Erythroblast (primary cell): ENCODE measurements at places on chromosomes 3 and 15.

- DNase-seq: no peak
Measured at GRCh38 chr15:63037976-63038720, 4.4 kb upstream of the TPM1 start.

DNA sequence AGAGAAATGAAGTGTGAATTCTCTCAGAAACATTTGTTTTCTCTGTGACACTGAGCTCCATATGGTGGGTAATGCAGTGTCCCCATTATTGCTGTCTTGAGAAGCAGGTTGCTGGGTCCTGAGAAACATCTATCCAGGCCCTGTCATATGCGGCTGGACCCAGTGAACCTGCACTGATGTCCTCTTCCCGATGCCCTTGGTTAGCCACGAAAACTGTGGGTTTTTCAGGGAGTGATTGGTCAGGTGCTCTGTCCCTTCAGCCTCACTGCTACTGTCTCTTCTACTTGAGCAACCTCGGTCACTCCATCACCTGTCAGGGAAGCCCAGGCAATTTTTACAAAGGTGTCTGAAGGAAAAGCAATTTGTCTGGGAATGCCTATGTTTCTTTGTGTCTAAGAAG, 77.0 kb downstream of the SLC7A14 start:
- DNase-seq: no peak

- no peak for DNase-seq
Measured at GRCh38 chr15:60809375-60809774, 330.4 kb upstream of the ICE2 start.

DNA sequence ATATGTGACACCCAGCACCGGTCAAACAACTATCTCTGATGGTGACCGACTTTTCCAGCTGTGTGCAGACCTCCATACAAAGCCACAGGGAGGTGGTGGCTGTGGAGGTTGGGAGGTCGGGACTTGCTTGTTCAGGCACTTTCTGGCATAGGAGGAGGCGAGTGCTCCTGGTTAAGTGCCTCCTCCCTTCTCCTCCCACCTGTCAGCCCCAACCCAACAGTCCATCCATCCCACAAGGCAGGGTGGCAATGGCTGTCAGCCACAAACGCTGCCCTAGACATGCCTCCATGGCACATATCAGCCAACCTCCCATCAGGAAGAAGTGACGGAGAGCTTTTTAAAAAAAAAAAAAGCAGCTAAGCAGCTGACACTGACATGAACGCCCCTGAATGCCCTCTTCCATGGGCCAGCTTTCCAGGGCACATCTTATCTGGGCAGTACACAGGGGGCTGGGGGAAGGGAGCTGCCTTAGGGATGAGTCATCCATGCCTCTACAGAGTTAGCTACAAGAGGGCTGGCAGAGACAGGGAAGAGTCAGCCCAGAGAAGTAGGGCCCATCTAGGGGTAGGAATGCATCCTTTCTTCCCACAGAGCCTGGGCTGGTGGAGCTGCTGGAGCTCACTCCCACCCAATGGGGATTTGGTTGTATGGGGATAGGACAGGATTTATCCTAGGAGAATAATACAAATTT, 41.2 kb downstream of the CCDC12 start:
- DNase-seq: peak; percentile 79

GRCh38 chr15:42385206-42385979, 26.1 kb downstream of the CAPN3 start:
- peak; percentile 60 for DNase-seq

DNA sequence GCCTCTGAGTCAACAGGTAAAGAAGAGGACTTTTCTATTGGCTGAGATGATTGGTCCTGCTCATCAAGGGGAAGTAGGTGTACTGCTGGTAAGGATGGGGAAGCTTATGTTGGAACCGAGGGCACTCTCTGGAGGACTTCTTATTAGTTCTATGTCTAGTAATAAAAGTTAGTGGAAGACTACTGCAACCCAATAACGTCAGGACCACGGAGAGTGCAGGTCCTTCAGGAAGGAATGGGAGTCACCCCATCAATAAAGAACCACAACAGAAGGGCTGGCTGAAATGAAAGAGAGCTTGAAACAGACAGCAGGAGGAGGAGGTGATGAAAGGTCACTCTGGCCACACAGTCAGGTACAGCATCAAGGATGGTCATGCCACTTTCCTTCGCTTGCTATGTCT, 68.8 kb upstream of the PRR23E start:
- DNase-seq: no peak

- no peak for DNase-seq
Measured at GRCh38 chr15:79051029-79051428, 39.6 kb downstream of the RASGRF1 start.

DNA sequence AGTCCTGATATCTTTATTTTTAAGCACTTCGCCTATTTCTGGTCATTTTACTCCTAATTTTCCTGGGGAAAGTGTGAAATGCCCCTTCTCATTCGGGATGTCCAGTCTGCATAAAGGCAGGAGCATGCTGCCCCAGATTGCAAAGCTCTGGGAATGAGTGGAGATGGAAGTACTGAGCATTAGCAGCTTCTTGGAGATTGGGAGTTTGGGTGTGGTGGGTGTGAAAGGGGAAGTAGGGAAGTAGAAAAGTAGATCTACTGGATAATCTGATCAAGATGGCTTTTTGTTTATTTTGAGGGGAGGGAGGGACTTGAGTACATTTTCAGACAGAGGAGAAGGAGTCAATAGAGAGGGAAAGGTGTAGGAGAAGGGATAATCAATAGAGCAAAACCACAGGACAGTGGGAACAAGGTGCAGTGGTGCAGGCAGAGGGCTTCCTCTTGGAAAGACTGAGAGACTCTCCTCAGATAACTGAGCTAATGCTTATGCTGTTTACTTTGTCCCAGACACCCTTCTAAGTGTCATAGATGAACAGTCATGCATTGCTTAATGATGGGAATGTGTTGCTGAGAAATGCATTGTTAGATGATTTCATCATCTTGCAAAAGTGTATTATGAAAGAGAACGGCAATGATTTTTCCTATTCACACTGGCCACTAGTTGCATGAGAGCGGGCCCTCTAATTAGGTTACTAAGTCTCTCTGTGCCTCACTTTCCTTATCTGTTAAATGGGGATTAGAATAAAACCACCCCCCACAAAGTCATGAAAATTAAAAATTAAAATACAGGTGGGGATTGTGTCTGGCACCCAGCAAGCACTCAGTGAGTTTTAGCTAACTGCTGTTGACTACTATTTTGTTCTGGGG, 45.5 kb downstream of the PHLDB2 start:
- peak; percentile 1 for DNase-seq

DNA sequence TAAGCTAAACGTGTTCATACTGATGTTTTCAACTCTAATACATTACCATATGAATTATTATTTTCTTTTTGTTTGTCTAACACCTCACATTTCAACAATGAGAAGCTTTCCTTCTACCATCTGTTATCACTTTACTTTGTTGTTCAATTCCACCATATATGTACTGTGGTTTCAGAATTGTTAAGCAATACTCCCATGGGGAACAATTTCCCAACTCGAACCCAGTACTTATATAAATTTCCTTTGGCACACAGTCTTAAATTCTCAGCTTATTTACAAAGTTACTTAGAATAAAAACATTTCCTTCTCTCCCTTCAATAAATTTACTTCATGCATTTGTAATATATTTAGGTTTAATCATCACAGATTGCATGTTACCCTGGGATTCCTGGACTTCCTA, 1764.4 kb downstream of the OTOL1 start:
- DNase-seq: no peak

GRCh38 chr3:141795276-141795675, 32.1 kb downstream of the GRK7 start:
- no peak for DNase-seq

GRCh38 chr15:52233405-52233804, 42.2 kb upstream of the GNB5 start:
- DNase-seq: no peak

GRCh38 chr3:101069901-101070798, 76.9 kb upstream of the ABI3BP start:
- peak; percentile 69 for DNase-seq

- DNase-seq: no peak
Measured at GRCh38 chr15:75182187-75183131, 19.2 kb upstream of the C15orf39 start.

GRCh38 chr15:87877114-87877810, 379.3 kb downstream of the NTRK3 start:
- peak; percentile 67 for DNase-seq

GRCh38 chr3:78765671-78766485, 1001.9 kb downstream of the ROBO1 start:
- no peak for DNase-seq

DNA sequence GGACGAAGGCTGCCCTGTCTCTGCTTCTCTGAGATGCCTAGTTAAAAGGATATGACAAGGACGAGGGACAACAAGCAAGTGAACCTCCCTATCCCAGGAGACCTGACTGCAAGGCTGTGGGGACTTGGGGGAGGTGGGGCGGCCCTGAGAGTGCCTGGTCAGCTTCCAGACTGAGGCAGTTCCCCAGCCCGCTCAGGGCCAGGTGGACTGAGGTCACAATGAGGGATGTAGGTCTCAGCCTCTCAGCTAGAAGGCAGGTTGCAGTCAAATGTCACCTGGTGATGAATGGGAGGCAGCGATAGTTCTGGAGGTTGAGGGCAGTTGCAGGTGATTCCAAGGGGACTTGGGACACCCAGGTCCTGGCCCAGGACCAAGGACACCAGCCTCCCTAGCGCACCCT, 30.6 kb downstream of the TKT start:
- DNase-seq: no peak

GRCh38 chr3:157922614-157923013, 183.6 kb downstream of the SHOX2 start:
- DNase-seq: no peak

DNA sequence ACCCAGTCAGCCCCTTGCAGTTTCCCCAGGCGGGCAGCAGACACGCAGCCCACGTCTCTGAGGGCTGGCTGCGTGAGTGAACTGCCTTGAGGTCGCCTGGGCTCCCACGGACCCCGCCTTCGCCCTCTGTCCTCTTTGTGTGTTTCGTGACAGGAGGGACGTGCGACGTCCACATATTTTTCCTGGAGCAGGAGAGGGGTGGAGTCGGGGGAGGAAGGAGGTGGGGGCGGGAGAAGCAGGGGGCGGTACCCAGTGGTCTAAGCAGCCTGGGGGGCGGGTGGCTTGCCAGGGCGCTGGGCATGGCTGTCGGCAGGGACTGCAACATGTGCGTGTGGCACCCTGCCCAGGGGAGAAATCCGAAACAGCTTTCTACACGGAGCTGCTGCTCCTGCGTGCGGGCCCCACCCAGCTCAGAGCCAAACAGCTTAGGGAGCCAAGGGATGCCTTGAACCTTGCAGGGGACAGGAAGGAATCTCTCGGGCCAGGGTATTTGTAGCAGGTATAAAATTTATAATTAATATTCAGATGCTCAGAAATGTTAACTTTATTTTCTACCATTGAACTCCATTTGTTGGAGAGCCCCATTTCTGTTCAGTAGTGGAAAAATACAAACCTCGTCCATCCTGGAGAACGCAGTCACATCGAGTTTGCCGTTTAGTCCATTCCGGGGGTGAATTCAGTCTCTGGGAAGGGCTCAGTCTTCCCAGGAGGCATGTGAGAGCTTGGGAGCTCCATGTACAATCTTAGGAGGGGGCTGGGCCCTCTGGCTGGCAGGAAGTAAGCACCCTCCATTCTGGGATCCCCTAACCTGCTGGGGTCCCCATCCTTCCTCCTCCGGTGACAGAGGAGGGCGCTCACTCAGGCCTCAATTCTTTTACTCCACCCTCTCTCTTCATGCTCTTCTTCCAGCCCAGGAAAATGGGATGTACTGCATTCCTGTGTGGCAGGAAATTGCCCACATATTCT, 79.1 kb upstream of the MEF2A start:
- DNase-seq: no peak

- no peak for DNase-seq
Measured at GRCh38 chr15:100635406-100636071, 33.1 kb downstream of the ASB7 start.

GRCh38 chr3:150680562-150680961, 23.2 kb downstream of the ERICH6 start:
- no peak for DNase-seq

DNA sequence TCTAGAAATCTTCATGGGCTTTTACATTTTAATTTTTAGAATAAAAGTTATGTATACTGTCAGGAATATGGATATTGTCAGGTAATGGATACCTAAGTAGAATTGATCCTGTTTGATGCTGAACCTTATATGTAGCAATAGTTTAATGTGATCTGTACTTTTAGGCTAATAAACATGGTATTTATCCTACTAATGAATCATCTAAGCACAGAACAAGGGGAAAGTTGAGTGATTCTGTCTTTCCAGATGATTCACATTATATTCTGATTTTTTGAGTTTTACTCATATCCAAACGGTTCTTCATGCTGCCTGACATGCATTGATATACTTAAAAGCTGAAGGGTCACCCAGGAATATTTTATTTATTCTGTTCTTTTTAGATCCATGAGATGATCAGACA, 34.5 kb downstream of the FANCI start:
- no peak for DNase-seq

DNA sequence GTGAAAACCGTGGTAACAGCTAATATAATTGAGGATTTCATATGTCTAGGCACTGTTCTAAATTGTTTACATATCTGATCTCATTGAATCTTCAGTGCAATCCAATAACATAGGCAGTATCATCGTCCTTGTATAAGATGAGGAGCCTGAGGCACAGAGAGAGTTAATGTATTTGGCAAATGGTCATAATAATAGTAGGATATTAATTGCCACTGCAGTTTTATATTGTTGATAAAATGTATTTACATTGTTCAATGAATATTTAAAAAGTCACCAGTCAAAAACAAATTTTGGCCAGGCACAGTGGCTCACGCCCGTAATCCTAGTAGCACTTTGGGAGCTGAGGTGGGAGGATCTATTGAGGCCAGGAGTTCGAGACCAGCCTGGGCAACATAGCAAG, 88.5 kb downstream of the EEFSEC start:
- no peak for DNase-seq

- DNase-seq: peak; percentile 69
Measured at GRCh38 chr15:55250392-55250791, 39.2 kb downstream of the RAB27A start.

DNA sequence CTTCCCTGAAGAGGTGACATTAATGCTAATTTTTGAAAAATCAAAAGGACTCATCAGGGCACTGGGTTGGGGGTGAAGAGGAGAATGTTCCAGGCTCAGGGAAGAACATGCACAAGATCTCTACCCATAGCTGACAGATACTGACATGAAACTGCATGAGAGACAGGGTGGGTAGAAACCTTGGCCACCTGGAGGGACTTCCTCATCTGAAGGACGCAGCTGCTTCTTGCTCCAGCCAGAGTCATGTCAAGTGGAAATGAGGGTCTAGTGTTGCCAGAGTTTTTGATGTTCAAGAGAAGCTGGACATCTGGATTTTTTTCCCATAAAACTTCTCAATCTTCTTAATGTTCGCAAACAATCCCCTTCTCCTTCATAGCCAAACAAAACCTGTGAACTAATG, 29.7 kb downstream of the AMOTL2 start:
- no peak for DNase-seq

DNA sequence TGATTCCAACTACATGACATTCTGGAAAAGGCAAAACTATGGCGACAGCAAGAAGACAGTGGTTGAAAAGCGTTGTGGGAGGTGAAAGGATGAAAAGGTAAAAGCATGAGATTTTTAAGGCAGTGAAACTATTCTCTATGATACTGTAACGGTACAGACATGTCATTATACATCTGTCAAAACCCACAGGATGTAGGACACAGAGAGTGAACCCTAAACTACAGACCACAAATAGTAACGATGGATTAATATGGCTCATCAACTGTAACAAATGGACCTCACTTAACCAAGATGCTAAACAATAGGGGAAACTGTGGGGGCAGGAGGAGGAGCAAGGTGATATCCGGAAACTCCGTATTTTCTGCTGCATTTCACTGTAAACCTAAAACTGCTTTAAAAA, 39.1 kb downstream of the MYO9A start:
- DNase-seq: no peak

GRCh38 chr3:99637368-99638111, 854 bp upstream of the COL8A1 start:
- DNase-seq: no peak
